WTC11 (cell line): ENCODE measurements at places on chromosomes 3 and 15. TPM values are rescaled to one million over a fixed set of nuclear protein-coding genes. Genes with fewer than 3 reads are reported as not detected.

- DNase-seq: no peak
Observed at GRCh38 chr3:184639351-184639750, 72.5 kb downstream of the MAGEF1 start.

GRCh38 chr3:133827136-133827535, 21.5 kb downstream of the SRPRB start:
- no peak for DNase-seq

- DNase-seq: no peak
Observed at GRCh38 chr15:41690636-41691035, 30.4 kb downstream of the MGA start.

DNA sequence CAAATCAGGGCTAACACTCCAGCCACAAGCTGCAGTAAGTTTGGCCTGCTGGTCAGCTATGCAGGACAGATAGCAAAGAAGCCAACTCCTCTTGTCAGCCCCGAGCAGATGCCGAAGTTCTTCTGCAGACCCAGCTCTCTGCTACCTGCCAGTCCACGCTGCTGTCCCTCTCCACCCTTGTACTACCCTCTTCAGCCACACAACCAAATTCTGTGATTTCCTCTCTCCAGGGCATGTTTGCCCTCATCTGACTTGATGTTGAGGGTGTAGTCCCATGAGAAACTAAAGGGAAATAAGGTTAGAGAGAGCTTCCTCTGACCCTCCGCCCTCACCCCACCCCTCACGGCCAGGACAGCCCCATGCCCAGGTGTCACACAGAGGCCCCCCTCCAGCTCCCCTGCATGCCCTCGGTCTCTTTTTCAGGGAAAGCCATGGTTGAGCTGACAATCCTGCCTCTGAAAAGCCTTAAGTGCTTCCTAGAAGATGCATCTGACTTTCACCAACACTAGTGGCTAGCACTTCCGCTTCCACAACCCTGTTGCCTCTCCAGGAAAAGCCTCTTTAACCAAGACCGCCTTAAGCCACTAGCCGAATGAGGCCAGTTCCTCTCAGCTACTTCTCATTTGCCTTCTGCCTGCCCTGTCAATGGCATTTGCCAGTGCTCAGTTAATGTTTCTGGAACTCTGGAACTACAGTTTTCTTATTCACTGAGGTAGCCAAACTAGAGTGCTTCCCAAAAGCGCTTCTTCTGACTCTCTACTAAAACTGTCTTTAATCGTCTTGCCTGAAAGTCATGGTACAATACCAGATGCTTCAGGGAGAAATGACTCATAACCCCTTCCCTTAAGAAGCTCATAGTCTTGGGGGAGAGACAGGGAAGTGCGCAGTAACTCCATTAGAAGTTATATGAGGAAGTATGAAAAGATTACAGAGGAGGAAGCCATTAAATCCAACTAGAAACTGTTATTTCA, 300.4 kb upstream of the STT3B start:
- DNase-seq: no peak

GRCh38 chr3:186281176-186281575, 80.9 kb downstream of the DGKG start:
- DNase-seq: no peak

DNA sequence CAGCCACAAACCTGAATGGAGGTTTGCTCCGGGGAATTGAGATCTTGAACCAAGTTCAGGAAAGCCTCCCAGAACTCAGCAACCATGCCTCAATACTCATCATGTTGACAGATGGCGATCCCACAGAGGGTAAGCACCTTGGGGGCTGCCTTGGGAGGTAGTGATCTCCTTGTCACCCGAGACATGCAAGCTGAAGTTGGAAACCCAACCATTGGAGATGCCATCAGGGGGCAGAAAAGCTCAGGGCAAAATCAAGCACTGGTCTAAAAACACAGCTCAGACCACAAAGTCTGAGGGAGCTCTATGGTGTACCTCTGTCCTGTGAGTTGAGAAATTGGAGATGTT, 5.8 kb downstream of the ITIH1 start:
- peak; percentile 4 for DNase-seq

- no peak for DNase-seq
Observed at GRCh38 chr15:71575474-71576045, 234.8 kb upstream of the NR2E3 start.

GRCh38 chr15:79086814-79087213, 3.8 kb downstream of the RASGRF1 start:
- DNase-seq: no peak

DNA sequence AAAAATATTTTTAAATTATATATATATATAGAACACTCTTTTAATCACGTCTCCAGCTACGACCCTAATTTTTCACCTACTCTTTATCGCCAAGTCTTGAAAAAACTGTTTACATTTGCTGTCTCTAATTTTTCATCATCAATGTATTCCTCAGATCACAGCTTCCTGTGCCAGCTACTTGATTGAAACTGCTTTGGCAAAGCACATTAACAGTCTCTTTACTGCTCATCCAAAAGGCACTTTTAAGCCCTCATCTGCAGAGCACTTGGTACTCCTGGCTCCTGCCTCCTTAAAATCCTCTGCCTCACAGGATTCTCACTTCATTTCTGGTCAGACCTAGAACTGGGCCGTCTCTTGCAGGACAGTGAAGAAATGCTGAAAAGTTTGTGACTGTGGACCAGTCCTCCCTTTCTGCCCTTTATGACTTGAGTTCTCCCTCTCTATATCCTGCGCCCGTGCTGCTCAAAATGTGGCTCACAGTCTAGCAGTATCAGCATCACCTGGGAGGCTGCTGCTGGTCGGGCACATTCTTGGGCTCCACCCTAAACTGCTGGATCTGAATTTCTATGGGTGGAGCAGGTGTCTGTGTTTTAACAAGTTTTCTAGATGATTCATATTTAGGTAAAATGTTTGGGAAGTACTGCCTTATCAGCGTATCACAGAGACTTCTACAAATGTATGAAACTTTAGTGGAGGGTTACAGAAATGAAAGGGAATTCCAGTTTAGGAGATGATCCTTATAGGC, 196.8 kb downstream of the ADAMTSL3 start:
- DNase-seq: no peak

DNA sequence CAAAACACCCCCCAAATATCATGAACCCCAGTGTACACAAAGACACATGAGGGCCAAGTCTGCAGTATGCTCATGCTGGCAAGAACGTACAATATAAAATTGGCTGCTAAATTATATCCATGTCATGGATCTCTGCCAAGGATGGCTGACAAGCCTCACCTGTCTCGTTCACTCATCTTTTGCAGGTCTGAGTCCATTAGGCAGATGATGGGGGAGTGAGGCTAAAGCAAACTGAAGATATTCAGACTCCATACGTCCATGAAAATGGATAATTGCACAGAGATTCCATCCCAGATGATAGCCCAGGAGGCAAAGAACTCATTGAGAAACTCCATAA, 122.3 kb upstream of the PTPRG start:
- no peak for DNase-seq

DNA sequence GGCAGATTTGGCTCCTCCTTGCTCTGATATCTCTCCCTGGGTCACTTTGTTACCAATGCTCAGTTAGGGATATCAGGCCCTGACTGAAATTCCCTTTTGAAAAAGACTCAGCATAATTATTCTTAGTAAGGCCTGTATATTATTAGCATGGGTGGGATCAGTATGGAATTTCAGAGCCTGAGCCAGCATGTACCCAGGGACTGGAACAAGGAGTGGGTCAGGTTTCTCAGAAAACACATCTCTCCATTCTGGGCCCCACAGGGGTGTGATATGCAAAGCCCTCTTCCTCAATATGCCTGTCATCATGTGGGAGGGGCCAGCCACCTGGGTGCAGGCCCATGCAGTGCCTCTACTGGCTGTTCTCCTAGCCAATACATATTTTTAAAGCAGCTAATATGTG, 423.2 kb downstream of the EPHB1 start:
- peak; percentile 43 for DNase-seq

DNA sequence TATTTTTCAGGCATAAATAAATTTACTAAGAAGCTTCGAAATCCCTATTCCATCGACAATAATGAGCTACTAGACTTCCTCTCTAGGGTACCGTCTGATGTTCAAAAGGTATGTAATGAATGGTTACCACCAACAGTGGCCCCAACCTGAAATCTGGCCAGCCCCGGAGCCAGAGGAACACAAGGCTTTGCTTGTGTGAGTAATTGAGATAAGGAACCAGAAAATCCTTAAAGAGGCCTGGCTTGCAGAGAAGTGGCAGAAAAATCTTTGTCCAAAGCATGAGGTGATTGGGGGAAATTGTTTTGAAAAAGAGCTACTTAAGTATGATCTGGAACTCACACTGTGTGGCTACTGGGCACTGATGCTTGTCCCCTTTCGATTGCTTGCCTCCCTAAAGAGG, 245.3 kb downstream of the MCTP2 start:
- no peak for DNase-seq

GRCh38 chr15:47755941-47756340, 38.6 kb downstream of the SEMA6D start:
- no peak for DNase-seq

DNA sequence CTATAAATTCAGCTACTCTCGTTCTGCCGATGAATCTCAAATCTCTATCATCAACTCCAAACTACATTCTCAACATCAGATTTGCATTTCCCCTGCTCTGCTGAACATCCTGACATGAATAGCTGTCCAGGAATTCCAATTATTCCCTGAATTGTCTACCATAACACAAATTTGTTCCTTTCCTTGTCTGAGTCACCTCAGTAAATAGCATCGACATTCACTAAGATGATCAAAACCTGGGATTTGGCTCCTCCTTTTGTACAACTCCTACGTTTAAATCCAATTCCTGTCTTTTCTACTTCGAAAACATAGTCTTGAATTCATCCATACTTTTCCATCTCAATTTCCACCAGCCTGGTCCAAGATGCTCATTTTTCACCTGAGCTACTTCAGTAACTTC, 107.0 kb downstream of the GREM1 start:
- DNase-seq: no peak

DNA sequence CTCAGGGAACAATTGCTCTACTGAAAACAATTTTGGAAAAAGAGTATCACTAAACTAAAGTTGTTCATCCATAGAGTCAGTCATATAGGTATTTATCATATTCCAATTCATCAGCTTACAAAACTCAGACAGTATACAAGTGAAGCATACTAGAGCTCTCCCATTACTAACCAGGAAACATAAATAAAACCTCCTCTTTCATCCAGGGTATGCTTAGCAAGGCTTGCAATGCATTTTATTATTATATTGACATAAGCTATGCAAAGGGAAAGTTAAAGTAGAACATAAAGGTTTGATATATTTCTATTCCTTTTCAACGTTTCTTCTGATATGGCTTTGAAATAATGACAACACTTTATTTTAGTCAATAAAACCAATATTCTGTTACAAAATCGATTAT, 106.7 kb downstream of the GOLIM4 start:
- DNase-seq: no peak

DNA sequence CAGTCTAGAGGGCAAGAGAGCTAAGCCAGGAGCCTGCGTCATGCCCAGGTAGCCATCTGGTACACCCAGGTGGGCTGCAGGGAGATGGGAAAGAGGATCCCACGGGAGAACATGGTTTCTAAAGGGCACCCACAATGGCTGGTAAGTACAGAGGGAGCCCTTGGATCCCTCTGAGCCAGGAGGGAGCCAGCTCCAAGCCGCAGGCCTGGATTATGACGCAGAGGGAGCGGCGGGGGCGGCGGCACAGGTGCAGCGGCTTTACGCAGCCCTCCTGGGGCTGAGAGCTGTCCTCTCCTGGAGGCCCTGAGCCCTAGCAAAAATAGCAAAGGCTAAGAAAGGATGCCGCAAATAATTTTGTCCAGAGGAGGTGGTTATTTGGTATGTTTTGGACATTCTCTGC, 2.8 kb downstream of the CAV3 start:
- DNase-seq: no peak

GRCh38 chr3:117962750-117963149, 1071.9 kb downstream of the IGSF11 start:
- no peak for DNase-seq

GRCh38 chr3:63294332-63294731, 16.2 kb downstream of the SYNPR start:
- no peak for DNase-seq

DNA sequence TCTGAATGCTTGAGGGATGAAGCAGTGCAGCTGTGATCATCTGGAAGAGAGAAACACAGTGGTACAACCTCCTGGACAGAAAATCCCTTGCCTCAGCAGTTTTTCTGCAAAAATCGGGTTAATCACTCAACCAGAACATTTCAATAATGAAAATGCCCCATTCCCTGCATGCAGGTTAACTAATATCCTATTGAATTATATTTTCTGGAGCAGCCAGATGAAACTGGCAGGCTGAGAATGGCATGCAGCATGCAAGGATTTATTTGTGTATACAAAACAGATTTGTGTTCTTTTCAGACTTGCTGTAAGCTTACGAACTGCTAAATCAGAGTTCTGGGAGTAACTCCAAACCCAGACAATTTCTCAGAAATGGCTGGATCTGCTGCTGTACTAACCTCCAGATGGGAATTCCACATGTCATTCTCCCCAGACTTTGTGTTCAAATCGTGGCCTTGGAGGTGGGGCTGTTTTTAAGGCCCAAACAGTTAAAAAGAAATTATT, 39.1 kb downstream of the SLC9A9 start:
- DNase-seq: no peak

DNA sequence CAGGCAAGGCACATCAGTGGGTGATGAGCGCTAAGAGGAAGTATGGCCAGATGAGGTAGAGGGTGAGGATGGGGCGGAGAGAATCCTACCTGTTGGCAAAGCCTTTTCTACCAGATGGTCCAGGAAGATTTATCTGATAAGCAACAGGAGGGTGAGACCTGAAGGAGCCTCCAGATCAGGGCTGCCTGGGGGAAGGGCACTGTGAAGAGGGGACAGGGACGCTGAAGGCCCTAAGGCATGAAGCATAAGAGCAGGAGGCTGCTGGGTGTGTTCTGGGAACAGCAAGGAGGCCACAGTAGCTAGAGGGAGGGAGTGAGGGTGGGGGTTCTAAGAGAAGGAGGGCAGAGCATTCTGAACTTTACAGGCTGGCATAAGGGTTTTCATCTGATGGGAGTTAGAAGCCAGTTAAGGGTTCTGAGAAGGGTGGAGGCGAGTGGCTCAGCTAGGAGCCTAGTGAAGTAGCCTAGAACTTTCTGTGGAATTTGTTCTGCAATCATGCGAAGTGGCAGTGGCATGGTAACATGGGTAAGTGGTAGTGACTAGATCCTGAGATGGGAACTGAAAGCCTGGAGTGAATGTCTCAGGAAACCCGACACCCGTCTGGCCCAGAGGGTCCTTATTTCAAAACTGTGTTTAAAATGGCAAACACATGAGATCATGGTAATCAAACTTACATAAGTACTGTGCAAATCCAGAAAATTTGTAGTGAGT, 29.9 kb downstream of the CGNL1 start:
- no peak for DNase-seq

GRCh38 chr15:38080651-38081275, 146.3 kb downstream of the TMCO5A start:
- no peak for DNase-seq

Gene EBLN2
- 2.3 to 4.3 TPM (median 3.1 TPM) in 3 replicates for total RNA-seq

Gene IQCF5
- not detected in 3 replicates for total RNA-seq

Gene ITIH1
- total RNA-seq: 0.26 to 0.69 TPM (median 0.50 TPM) in 3 replicates

Gene CELF6
- not detected in 3 replicates for total RNA-seq

Gene TMEM108
- total RNA-seq: 10.2 to 14.7 TPM (median 12.9 TPM) in 3 replicates

Gene KLHL40
- total RNA-seq: not detected in 3 replicates

Gene RASL12
- 5.6 to 6.8 TPM (median 6.5 TPM) in 3 replicates for total RNA-seq

Gene BCHE
- 1.7 to 2.3 TPM (median 2.2 TPM) in 3 replicates for total RNA-seq

Gene CIB2
- total RNA-seq: 45.2 to 56.4 TPM (median 56.2 TPM) in 3 replicates

Gene TRPM7
- total RNA-seq: 24.0 to 28.1 TPM (median 26.2 TPM) in 3 replicates

Gene ELP6
- total RNA-seq: 62.0 to 67.6 TPM (median 65.4 TPM) in 3 replicates

Gene ACSBG1
- 4.1 to 5.8 TPM (median 5.0 TPM) in 3 replicates for total RNA-seq

Gene CNTN3
- total RNA-seq: 0.14 to 0.17 TPM (median 0.14 TPM) in 3 replicates

Gene TMCO5A
- not detected in 3 replicates for total RNA-seq

Gene EPHA3
- total RNA-seq: 0.32 to 0.74 TPM (median 0.41 TPM) in 3 replicates

Gene EXD1
- 0.26 to 0.44 TPM (median 0.37 TPM) in 3 replicates for total RNA-seq

Gene AGTR1
- total RNA-seq: 0.13 to 0.25 TPM in 2 of 3 replicates, not detected in the other

Gene CGNL1
- 57.3 to 69.5 TPM (median 67.1 TPM) in 3 replicates for total RNA-seq

Gene GPR27
- total RNA-seq: 14.7 to 16.4 TPM (median 14.8 TPM) in 3 replicates

Gene ZBBX
- total RNA-seq: 1.1 to 1.9 TPM (median 1.4 TPM) in 3 replicates

Gene SV2B
- 0.64 to 1.4 TPM (median 0.82 TPM) in 3 replicates for total RNA-seq
